Aorta (tissue), 5 donors: ENCODE measurements at places on chromosomes 7 and 10. TPM values are rescaled to one million over a fixed set of nuclear protein-coding genes. Genes with fewer than 3 reads are reported as not detected.

- DNase-seq, result peak; percentile 51
Observed at GRCh38 chr10:80443531-80443974, 10.6 kb upstream of the TSPAN14 start.

Gene ZYX
- 499 TPM for total RNA-seq

GRCh38 chr10:130461631-130462030 is 325.4 kb downstream of the GLRX3 start:
- no peak for DNase-seq

Gene DCLRE1C
- total RNA-seq, result 16.6 TPM

- DNase-seq, result no peak
Observed at GRCh38 chr7:127245607-127246006, 7.1 kb downstream of the GRM8 start.
